ENCODE measurements at places on chromosomes 4 and X.

GRCh38 chr4:8506373-8507195, 66.0 kb downstream of the TRMT44 start:
- no peak for DNase-seq

DNA sequence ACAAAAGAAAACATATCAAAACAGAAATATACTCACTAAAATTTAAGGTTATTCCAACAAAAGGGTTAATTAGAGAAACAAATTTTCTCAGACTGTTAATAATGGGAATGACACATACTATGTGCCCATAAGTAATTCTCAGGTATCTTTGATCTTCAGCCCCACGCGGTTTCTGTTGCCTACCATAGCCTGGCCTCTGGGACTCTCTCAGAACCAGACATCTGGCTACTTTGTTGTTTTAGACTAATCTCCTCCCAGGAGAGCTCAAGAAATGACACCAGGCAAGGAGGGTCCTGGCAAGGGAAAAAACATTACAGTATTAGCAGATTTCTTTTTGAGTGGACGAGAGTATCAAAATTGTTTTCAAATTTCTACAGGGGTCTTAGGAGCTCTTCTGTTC, 43.7 kb downstream of the SLC10A7 start:
- no peak for DNase-seq

- DNase-seq = no peak
Measured at GRCh38 chr4:96887857-96888256, 1048.0 kb downstream of the PDHA2 start.

DNA sequence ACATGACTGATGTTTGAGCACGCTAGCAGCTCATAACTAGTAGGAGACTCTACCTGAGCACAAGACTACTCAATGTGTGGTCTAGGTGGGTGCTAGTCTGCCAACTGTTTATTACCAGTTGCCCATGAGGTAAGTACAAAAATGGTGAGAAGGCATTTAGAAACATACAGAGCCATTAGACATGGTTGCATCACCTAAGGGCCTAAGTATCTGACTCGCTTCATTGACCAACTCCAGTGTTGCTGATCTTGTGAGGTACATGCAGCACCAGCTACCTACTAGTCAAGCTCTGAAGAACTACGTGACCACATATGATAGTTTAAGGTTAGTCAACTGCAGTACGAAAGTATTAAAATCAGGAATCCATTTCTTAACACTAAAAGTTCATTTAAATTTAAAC, 39.9 kb downstream of the APBB2 start:
- DNase-seq = no peak

DNA sequence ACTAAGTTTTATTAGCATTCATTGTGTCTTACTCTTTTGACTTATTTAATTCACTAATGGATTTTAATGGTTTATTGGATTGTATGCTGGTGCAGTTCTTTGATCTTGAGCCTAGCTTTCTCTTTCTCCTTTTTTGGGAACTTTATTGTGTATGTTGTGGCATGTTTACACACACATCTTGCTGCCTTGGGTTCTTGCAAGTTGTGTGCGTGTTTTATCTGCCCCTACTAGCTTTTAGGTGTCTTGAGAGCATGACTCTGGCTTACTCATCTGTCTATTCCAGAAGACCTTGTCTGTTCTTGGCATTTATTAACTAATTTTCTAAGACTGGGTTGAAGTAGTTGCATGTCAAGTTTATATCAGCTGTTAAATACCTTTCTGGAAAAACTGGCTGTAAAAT, 2.7 kb downstream of the TMEM165 start:
- DNase-seq = no peak

GRCh38 chrX:107485013-107485412, 35.6 kb downstream of the FRMPD3 start:
- DNase-seq = no peak

GRCh38 chr4:186074189-186074588, 5.2 kb downstream of the TLR3 start:
- no peak for DNase-seq

DNA sequence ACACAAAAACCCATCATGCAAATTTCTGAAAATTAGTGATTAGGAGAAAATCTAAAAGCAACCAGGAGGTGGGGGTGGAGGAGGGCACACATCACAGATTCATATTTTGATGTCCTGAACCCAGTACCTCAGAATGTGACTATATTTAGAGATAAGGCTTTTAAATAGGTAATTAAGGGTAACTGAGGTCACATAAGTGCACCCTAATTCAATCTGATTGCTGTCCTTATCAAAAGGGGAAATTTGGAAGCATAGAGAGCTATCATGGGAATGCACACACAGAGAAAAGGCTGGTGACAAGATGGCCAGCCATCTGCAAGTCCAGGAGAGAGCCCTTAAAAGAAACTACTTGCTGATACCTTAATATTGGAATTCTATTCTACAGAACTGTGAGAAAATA, 281.8 kb upstream of the UGT8 start:
- DNase-seq = no peak

GRCh38 chrX:136863826-136864225, 16.7 kb downstream of the RBMX start:
- DNase-seq = no peak

DNA sequence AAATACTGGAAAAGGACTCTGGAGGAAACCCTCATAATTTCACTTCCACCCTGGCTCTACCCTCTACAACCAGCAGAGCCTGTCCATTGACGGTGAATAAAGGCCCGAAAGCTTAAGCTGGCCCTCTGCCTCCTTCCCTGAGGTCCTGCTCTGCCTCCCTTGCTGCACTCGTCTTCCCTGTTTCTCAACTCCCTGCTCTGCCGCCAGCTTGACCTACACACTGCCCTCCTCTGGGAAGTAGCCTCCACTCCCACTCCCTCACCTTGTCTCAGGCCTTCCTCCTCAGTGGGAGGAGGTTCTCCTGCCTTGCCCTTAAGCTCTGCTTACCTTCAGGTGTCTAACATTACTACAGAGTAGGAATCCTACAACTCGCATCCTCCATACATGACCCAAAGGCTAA, 608.6 kb upstream of the NR3C2 start:
- no peak for DNase-seq

- no peak for DNase-seq
Measured at GRCh38 chr4:722169-722725, 16.6 kb downstream of the PCGF3 start.

DNA sequence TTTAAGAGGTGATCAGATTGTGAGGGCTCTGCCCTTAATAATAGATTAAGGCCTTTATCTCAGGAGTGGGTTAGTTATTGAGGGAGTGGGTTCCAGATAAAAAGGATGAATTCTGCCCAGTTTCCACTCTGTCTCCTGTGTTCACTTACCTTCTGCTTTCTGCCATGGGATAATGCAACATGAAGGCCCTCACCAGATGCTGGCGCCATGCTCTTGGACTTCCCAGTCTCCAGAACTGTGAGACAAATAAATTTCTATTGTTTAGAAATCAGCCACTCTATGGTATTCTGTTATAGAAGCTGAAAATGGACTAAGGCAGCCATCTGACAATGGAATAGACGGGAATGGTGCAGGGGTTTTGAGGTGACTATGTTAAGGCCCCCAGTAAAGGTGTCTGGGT, 6.9 kb upstream of the RELL1 start:
- DNase-seq = no peak

DNA sequence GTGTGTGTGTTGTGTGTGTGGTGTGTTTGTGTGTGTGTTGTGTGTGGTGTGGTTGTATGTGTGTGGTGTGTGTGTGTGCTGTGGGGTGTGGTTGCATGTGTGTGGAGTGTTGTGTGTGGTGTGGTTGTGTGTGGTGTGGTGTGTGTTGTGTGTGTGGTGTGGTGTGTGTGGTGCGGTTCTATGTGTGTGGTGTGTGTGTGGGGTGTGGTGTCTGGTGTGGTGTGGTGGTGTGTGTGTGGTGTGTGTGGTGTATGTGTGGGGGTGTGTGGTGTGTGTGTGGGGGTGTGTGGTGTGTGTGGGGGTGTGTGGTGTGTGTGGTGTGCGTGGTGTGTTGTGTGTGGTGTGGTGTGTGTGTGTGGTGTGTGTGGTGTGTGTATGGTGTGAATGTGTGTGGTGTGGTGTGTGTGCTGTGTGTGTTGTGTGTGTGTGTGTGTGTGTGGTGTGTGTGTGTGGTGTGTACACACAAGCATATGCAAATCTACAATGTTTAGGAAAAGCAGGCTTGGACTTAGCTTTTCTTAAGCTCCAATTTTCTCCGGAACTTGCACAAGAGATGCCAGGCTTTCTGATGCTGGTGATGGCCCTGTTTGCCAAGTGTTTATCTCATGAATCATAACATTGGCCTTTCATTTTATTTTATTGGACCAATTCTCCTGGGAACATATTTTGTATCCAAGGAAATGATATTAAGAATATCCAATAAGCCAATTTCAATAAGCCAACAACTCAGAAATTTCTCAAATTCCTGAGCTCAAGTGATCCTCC, 148.7 kb downstream of the SPATA18 start:
- DNase-seq = no peak

GRCh38 chr4:134422776-134423175, 221.2 kb upstream of the PABPC4L start:
- DNase-seq = no peak

DNA sequence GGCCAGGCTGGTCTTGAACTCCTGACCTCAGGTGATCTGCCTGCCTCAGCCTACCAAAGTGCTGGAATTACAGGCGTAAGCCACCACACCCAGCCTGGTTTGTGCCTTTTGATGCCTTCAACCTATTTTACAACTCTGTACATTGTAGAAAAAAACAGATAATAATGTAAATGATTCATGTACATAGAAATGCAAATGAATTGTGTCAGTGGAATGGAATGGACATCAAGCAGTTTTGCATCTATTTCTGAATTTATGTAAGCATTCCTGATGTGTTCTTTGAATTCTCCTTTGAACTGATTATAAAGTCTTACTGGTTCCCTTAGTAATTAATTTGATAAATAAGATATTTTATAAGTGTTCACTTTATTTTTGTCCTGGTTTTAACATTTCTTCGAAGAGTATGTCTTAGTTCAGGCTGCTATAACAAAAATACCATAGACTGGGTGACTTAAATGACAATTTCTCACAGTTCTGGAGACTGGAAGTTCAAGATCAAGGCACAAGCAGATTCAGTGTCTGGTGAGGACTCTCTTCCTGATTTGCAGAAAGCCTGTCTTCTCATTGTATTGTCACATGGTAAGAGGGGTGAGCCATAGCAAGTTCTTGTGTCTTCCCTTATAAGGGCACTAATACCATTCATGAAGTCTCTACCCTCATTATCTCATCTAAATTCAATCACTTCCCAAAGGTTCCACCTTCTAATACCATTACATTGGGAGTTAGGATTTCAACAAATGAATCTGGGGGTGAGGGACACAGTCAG, 162.2 kb upstream of the S100G start:
- no peak for DNase-seq

DNA sequence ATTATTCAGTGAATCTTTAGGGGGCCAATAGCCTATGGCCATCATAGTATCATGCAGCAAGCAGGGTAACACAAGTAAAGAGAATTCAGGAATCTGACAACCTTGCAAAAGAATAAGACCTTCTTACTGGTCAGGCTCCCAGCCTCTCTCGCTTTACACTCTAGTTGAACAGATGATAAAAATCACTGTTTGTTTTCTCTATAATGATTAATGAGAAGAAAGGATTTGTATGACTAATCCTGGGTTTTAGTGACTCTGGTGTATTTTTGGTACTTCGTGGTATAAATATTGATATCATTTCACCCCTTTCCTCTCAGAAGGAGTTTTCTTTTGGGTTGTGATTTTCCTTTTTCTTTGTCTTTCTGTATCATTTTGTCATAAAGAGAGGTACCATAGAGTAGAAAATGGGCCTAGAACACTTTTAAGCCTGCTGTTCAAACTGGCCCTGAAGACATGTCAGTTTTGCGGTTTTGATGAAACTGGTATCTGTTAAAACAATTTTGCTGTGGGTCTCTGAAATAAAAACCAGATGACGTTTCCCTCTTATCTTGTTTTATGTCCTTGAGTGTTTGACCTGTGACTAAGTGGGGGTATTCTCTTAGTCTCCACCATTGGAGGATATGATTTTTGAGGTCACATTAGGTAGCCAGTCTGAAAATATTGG, 294.9 kb upstream of the TBX22 start:
- DNase-seq = no peak

- no peak for DNase-seq
Measured at GRCh38 chr4:155331478-155331877, 45.3 kb downstream of the MAP9 start.

DNA sequence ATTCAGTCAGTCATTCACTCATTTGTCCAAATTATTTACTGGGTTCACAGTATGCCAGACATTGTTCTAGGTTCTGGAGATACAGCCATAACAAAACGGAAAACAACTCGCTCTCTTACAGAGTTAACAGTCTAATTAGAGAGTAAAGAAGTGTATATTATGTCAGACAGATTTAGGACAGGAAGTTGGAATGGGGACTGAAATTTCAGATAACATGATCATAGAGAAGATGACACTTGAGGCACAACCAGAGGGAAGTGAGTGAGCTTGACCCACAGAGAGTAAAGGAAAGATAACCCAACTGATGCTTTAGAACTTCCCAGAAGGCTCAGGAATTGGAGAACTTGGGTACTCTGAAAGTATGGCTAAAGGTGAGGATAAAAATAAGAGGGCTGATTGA, 139.4 kb downstream of the ZAR1 start:
- DNase-seq = no peak

DNA sequence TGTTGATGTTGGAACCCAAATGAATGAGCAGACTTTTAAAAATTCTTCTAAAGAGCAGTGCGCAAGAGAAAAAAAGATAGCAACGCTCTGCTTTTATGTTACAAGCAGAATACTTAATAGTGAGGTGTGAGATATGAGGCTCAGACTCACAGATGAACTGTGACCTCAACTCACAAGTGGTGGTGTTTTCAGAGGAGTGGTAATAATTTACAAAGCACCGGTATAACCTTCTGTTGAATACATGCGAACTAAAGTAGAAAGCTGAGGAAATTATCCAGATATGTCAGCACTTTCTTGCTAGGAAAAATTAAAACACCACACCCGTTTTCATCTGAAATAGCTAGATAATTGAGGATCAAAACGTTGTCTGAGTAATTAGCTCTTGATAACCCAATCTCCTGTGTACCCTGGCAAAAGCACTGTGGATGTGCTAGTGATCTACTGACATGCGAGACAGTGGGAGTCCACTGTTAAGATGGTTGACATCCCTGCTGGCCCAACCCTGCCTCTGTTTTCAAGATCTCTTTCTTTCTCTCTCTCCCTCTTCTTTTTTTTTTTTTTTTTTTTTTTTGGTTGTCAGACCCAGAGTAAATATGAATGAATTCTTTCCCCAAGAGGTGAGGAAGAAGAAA, 6.9 kb upstream of the TLL1 start:
- DNase-seq = no peak

Data from activated naive CD8-positive, alpha-beta T cell treated with anti-CD3 and anti-CD28 coated beads for 36 hours (primary cell).